Cerebellar nuclear complex (tissue), 1 donor: ENCODE measurements at places on chromosomes 3 and 15.

GRCh38 chr15:90512981-90513380 is 16.7 kb upstream of the CRTC3 start:
- DNase-seq, result no peak

GRCh38 chr15:63938486-63939061 is 104.8 kb upstream of the HERC1 start:
- no peak for DNase-seq

GRCh38 chr3:38980938-38981337 is 70.8 kb downstream of the SCN11A start:
- no peak for DNase-seq

GRCh38 chr15:70182858-70183695 is 85.4 kb upstream of the TLE3 start:
- no peak for DNase-seq
